Adrenal gland (tissue), 19 donors: ENCODE measurements at places on chromosomes 13 and 19. TPM values are rescaled to one million over a fixed set of nuclear protein-coding genes. Genes with fewer than 3 reads are reported as not detected.

CACNA1A gene
- 5.7 TPM for polyA plus RNA-seq

CCNE1 gene
- 9.5 TPM for polyA plus RNA-seq

MTUS2 gene
- polyA plus RNA-seq = 0.24 TPM

PALM gene
- polyA plus RNA-seq = 72.2 TPM

FFAR3 gene
- not detected for polyA plus RNA-seq

ARL11 gene
- polyA plus RNA-seq = 0.62 TPM
